ENCODE measurements at places on chromosomes 6 and 20. TPM values are rescaled to one million over a fixed set of nuclear protein-coding genes. Genes with fewer than 3 reads are reported as not detected.
A peak's percentile ranks its signal among the peaks of the same experiment; 100 is the strongest.

- no peaks in the 10 kb centered on the region for H3K27me3 ChIP-seq
- H3K27ac ChIP-seq = no peak overlapping the region
- H3K36me3 ChIP-seq = no peaks in the 10 kb centered on the region
- no peak for DNase-seq
- no peak overlapping the region for H3K4me3 ChIP-seq
- no peaks in the 10 kb centered on the region for H3K4me1 ChIP-seq
These were observed 220.4 kb upstream of the HEY2 start for GRCh38 chr6:125529061-125529460.

- no peaks in the 10 kb centered on the region for H3K4me1 ChIP-seq
- no peak for DNase-seq
- peaks cover 3% of the 10 kb centered on the region for H3K36me3 ChIP-seq
- no peak overlapping the region for H3K27ac ChIP-seq
- no peaks in the 10 kb centered on the region for H3K27me3 ChIP-seq
- no peak overlapping the region for H3K4me3 ChIP-seq
These were observed 21.6 kb upstream of the FBXO9 start for GRCh38 chr6:53043581-53043980.

- no peak for DNase-seq
- H3K4me1 ChIP-seq = no peaks in the 10 kb centered on the region
- H3K4me3 ChIP-seq = no peak overlapping the region
These were observed 80.9 kb upstream of the ISM1 start for GRCh38 chr20:13140201-13140600.

DNA sequence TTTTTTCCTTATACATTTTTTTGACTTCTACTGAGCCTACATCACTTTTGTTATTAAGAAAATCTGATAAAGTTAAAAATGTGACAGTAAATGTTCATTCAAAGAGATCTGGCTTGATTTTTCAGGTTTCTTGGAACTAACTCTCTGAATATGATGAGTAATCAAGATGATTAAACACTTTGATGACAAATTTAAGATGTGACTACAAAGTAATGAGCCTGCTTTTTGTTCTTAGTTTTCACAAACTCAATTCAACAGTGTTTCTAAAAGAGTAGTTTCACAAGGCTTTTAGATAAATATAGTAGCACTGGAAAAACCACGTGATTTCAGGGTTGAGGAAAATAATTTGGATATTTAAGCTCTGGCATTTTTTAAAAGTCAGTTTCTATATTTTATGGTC lies 37.9 kb upstream of the HDDC2 start:
- H3K27me3 ChIP-seq = no peaks in the 10 kb centered on the region
- H3K36me3 ChIP-seq = no peaks in the 10 kb centered on the region
- H3K4me3 ChIP-seq = no peak overlapping the region
- H3K27ac ChIP-seq = no peak overlapping the region
- DNase-seq = no peak

DNA sequence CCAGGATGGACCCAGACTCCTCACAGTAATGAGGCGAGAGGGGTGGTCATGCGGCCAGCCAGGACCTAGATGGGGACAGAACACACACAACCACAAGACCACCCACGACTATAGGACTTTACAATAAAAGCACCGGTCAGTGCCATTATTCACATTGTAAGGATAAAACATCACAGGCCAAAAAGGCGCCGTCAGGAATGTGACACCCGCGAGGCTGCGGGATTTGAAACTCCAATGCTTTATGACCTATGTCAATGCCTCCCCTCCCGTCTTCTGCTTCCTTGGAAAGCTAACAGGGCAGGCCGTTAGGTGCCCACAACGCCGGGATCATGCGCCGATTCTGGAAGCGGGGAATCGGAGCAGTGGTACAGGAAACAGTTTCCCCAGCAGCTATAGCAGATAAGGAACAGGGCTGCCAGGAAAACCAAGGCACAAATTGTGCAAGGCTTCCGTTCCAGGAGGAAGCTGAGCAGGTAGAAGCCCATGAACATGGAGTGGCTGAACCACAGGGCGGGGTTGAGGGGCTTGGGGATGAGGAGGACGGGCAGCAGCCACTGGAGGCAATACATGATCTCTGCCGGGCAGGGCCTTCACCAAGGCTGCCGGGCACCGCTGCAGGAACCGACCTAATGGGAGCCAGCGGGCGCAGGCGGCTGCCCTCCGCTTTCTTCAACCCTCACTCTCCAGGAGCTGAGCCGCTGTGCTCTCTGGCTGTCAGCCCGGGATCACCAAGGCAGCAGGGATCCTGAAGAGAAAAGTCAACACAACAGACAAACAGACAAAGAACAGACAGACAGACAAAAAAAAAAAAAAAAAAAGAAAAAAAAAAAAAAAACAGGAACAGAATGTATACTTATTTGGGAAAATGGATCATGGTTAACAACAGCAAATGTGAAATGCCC lies 2.2 kb upstream of the NNAT start:
- H3K4me1 ChIP-seq = peaks cover 5% of the 10 kb centered on the region
- no peak overlapping the region for H3K27ac ChIP-seq
- no peak for DNase-seq
- peaks cover 16% of the 10 kb centered on the region for H3K36me3 ChIP-seq

- peak overlapping the region; percentile 47 for H3K27ac ChIP-seq
- DNase-seq = no peak
- H3K27me3 ChIP-seq = no peaks in the 10 kb centered on the region
- peaks cover 13% of the 10 kb centered on the region for H3K36me3 ChIP-seq
- peaks cover 38% of the 10 kb centered on the region for H3K4me1 ChIP-seq
- H3K4me3 ChIP-seq = peak overlapping the region; percentile 32
These were observed 112.2 kb downstream of the OGFRL1 start for GRCh38 chr6:71400852-71401251.

- peak; percentile 51 for DNase-seq
- H3K36me3 ChIP-seq = no peaks in the 10 kb centered on the region
These were observed 97.0 kb downstream of the KCNB1 start for GRCh38 chr20:49385465-49385864.

GRCh38 chr6:146336191-146336590 lies 207.4 kb upstream of the RAB32 start:
- H3K4me3 ChIP-seq = no peak overlapping the region
- H3K4me1 ChIP-seq = no peaks in the 10 kb centered on the region
- H3K36me3 ChIP-seq = no peaks in the 10 kb centered on the region
- no peak overlapping the region for H3K27ac ChIP-seq

DNA sequence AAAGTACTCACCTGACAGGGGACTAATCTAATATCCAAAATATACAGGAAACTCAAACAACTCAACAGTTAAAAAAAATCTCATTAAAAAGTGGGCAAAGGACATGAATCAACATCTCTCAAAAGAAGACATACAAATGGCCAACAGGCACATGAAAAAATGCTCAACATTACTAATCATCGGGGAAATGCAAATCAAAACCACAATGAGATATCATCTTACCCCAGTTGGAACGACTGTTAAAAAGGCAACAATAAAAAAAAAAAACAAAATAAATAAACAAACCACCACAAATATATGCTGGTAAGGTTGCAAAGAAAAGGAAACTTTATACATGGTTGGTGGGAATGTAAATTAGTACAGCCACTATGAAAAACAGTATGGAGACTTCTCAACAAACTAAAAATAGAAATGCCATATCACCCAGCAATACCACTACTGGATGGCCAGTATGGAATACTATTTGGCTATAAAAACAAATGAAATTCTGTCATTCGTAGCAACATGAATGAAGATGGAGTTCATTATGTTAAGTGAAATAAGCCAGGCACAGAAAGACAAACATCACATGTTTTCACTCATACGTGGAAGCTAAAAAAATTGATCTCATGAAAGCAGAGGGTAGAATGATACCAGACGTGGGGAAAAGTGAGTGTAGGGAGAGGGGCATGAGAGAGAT lies 6.6 kb downstream of the SIRPB2 start:
- H3K36me3 ChIP-seq = no peaks in the 10 kb centered on the region
- H3K4me3 ChIP-seq = no peak overlapping the region
- H3K27ac ChIP-seq = no peak overlapping the region
- no peaks in the 10 kb centered on the region for H3K27me3 ChIP-seq
- H3K4me1 ChIP-seq = no peaks in the 10 kb centered on the region

GRCh38 chr6:13512900-13513299 lies 25.5 kb upstream of the GFOD1 start:
- no peak for DNase-seq
- H3K4me3 ChIP-seq = no peak overlapping the region
- no peak overlapping the region for H3K27ac ChIP-seq
- H3K27me3 ChIP-seq = no peaks in the 10 kb centered on the region
- peaks cover 3% of the 10 kb centered on the region for H3K4me1 ChIP-seq

DNA sequence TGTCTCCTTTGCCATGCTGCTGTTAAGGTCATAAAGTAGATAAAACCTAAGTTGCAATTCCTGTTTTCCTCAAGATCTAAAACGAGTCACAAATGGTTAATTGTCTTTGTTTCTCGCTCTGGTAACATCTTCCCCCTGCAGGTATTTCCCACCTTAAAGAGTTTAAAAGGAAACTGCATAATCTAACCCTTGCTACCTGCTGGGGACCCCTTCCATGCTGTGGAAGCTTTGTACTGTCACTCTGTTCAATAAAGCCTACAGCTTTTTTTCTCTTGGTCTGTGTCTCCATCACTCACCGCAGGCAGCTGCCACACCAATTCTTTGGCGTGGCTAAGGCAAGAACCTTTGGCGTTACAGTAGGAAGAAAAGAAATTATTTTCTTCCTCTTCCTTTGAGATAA lies 117.7 kb upstream of the GJE1 start:
- H3K27me3 ChIP-seq = no peaks in the 10 kb centered on the region
- H3K27ac ChIP-seq = no peak overlapping the region
- H3K4me3 ChIP-seq = no peak overlapping the region
- H3K36me3 ChIP-seq = no peaks in the 10 kb centered on the region
- no peak for DNase-seq
- H3K4me1 ChIP-seq = no peaks in the 10 kb centered on the region

- H3K4me1 ChIP-seq = no peaks in the 10 kb centered on the region
- H3K27ac ChIP-seq = no peak overlapping the region
- no peak overlapping the region for H3K4me3 ChIP-seq
- no peak for DNase-seq
These were observed 185.3 kb downstream of the ADAT2 start for GRCh38 chr6:143264986-143265764.

DNA sequence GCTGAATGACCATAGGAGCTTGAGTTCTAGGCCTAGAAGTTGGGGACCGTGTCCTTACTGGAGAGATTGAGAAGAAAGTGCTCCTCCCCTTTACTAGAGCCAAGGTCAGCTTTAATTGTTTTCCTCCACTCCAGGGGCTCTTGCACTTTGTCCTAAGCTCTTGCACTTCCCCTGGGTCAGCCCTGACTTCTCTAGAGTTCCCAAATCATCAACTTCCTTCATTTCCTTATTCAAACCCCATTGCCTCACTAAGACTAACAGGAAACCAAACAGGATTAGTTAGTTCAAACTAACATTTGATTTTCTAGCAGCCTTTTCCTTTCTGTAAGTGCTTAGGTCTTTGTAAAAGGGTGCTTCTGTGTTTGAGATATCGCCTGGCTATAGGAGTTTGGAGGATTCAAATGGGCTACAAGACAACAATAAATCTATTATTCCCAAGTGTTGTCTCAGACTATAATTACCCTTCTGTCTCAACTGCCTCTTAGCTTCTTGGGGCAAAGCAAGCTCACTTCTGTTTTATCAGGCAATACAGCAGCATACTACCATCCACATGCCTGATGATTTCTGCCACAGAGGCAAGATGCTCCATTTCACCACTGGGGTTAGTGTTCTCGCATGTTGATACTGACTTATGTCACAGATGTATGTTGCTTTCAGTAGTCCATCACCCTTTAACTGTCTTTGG lies 12.8 kb upstream of the DTNBP1 start:
- DNase-seq = no peak
- no peak overlapping the region for H3K4me3 ChIP-seq
- H3K4me1 ChIP-seq = peaks cover 2% of the 10 kb centered on the region

DNA sequence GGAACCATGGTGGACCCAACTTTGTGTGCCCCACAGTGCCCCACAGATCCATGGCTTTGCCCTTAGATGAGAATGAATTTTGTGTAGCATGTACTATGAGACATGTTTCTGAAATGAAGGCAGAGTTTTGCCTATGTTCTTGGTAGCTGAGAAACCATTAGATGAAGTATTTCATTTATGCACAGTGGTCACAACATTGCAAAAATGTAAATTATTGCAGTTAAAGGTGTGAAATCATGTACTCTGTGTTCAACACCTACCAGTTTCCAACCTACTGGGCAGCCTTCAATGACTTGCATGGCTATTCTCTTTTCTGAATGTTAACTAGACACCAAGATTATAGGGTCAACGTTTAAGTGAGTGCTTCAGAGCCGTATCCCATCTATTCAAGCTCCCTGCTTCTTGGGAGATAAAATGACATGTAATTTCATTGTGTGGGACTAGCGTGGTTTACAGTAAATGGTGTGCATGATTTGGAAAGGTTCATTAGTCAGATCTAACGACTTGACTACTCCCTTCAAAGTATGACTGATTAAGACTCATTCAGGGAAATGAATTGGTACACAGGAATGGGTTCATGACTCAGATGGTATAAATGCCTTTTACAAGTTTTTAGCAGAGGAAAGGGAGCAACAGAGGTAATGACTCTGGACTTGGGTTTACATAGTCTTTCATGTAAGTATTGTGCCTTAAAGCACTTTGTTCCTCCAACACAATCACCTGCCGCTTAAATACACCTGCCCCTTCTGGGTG lies 106.1 kb upstream of the AKIRIN2 start:
- H3K4me1 ChIP-seq = no peaks in the 10 kb centered on the region
- H3K27me3 ChIP-seq = no peaks in the 10 kb centered on the region
- no peak overlapping the region for H3K27ac ChIP-seq
- no peak overlapping the region for H3K4me3 ChIP-seq

- no peaks in the 10 kb centered on the region for H3K4me1 ChIP-seq
- no peak overlapping the region for H3K4me3 ChIP-seq
- H3K36me3 ChIP-seq = no peaks in the 10 kb centered on the region
- no peaks in the 10 kb centered on the region for H3K27me3 ChIP-seq
- H3K27ac ChIP-seq = no peak overlapping the region
These were observed 91.7 kb upstream of the HDDC2 start for GRCh38 chr6:125393449-125393858.

- DNase-seq = no peak
- H3K4me3 ChIP-seq = no peak overlapping the region
- no peak overlapping the region for H3K27ac ChIP-seq
- H3K4me1 ChIP-seq = no peaks in the 10 kb centered on the region
- no peaks in the 10 kb centered on the region for H3K36me3 ChIP-seq
These were observed 544.1 kb downstream of the CD83 start for GRCh38 chr6:14661691-14662090.

- no peak for DNase-seq
- no peak overlapping the region for H3K4me3 ChIP-seq
- no peaks in the 10 kb centered on the region for H3K27me3 ChIP-seq
- no peaks in the 10 kb centered on the region for H3K4me1 ChIP-seq
- no peaks in the 10 kb centered on the region for H3K36me3 ChIP-seq
- H3K27ac ChIP-seq = no peak overlapping the region
These were observed 56.5 kb downstream of the PLEKHG1 start for GRCh38 chr6:150656156-150656555.

DNA sequence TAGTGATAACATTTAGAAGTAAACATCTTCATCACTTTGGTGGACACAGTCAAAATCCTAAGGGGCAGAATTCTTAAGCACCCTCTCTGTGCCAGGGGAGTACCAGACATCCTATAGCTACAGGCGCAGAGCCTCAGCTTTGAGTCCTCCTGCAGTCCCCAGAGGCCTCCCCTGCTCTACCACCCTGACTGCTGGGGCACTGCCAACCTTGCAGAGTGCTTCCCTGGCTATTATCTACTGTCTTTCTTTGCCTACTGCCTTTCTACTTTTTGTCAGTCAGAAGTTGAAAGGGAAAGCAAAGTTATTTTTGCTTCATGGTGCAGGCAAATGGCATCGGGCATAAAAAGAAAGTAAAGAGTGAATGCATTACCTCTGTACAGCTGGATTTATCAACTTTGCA lies 80.1 kb downstream of the AIG1 start:
- no peaks in the 10 kb centered on the region for H3K4me1 ChIP-seq
- no peak for DNase-seq
- H3K27ac ChIP-seq = no peak overlapping the region
- H3K36me3 ChIP-seq = peaks cover 8% of the 10 kb centered on the region
- H3K4me3 ChIP-seq = no peak overlapping the region

Gene THBD
- 48.1 TPM for total RNA-seq

Gene MRAP2
- total RNA-seq = 5.0 TPM

Gene SGK2
- 42.9 TPM for total RNA-seq

Gene FAM83C
- total RNA-seq = not detected

Data from kidney (tissue), 22 donors.